ENCODE measurements at places on chromosomes 3 and 15.
A peak's percentile ranks its signal among the peaks of the same experiment; 100 is the strongest.

GRCh38 chr3:47791193-47791855 is 9.6 kb upstream of the SMARCC1 start:
- DNase-seq, result no peak

GRCh38 chr3:71466483-71466882 is 117.0 kb downstream of the FOXP1 start:
- DNase-seq, result no peak

- DNase-seq, result peak; percentile 66
Measured at GRCh38 chr15:59138243-59138642, 33.3 kb downstream of the CCNB2 start.

DNA sequence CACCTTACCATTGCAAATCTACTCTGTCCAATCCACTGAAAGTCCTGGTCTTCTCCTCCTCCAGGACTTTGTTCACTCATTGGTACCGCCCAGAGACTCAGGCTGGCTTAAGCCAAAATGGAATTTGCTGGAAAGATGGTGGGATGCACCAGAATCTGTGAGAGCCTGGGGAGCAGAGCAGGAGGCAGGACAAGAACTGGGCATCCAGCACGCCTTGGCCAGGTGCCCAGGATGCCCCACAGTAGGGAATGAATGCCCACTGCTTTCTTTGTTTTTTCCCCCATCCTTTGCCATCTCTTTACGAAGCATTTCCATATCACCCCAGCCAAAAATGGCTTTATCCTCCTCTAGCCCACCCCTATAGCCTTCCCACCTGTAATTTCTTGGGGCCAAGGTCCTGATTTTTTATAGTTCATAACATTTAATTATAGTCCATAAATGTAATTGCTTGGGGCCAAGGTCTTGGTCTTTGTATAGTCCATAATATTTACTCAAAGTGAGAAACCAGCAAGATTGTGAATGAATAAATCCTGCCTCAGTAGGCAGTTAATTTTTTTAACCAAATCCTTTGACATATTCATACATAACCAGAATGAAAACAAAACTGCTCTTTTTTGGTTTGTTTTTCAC is 23.3 kb upstream of the IREB2 start:
- DNase-seq, result no peak

- DNase-seq, result no peak
Measured at GRCh38 chr15:54772663-54773062, 424.1 kb downstream of the RSL24D1 start.

GRCh38 chr3:63674586-63674985 is 22.1 kb downstream of the SNTN start:
- no peak for DNase-seq

- DNase-seq, result no peak
Measured at GRCh38 chr3:197546307-197547085, 9.3 kb downstream of the BDH1 start.

GRCh38 chr3:191141728-191142127 is 57.3 kb upstream of the OSTN start:
- no peak for DNase-seq

DNA sequence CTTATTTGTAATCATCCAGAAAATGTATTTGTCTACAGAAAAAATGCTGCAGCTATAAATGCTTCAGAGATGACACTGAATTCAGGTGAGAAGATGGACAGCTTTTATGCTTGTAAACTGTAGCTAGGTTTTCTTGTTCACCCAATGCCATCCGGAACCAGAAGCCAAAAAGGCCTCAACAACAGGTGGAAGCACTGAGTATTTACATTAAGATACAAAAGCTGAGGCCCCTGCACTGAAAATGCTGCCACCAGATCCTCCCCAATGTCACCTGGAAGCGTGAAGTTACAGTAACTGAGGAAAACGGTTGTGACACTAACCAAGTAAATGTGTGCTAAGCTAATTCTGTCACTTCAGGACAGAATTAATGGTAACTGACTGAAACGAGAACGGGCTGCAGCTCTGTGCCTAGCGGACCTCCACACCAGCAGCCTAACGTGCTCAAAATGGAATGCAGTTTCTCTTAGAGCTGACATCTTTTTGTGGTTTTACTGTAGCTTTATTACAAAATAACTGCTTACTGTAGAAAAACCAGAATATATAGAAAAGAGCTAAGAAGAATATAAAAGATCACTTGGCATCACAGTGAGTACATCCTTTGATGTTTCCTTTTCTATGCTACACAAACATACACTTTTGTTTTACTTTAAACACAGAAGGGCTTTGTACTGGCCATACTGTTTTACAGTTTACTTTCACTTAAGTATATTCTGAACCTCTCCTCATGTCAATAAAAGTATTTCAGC is 7.6 kb downstream of the CHSY1 start:
- DNase-seq, result no peak

- no peak for DNase-seq
Measured at GRCh38 chr3:123388811-123389627, 59.9 kb downstream of the ADCY5 start.

Data from activated naive CD8-positive, alpha-beta T cell treated with anti-CD3 and anti-CD28 coated beads, Interleukin-2, amount 10 ng/mL, durations not matched to agents 7 days and 5 days (primary cell).